ENCODE measurements at places on chromosomes 2 and 18.

- no peak for DNase-seq
Observed at GRCh38 chr2:184416146-184416913, 182.0 kb upstream of the ZNF804A start.

DNA sequence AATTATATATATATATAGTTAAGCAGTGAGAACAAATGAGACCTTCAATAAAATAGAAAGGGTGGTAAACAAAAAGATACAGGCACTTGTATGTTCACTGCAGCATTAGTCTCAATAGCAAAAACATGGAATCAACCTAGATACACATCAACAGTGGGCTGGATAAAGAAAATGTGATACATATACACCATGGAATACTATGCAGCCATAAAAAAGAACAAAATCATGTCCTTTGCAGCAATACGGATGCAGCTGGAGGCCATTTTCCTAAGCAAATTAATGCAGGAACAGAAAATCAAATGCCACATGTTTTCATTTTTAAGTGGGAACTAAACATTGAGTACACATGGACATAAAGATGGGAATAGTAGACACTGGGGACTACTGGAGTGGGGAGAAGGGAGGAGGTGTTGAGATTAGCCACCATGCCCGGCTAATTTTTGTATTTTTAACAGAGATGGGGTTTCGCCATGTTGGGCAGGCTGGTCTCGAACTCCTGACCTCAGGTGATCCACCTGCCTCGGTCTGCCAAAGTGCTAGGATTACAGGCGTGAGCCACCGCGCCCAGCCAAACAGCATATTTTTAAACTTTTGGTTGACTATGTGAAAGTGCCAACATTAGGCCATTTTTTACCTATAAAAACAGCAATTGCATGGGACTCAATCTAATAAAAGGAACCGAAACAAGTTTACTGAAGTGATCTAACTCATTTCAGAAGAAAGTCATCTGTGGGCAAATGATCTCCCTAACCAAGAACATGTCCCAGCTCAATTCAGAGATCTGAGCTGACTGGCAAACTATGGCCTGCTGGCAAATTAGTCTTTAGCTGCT is 23.7 kb downstream of the ICA1L start:
- no peak for DNase-seq

- DNase-seq: no peak
Observed at GRCh38 chr18:41850781-41851180, 104.3 kb upstream of the PIK3C3 start.

DNA sequence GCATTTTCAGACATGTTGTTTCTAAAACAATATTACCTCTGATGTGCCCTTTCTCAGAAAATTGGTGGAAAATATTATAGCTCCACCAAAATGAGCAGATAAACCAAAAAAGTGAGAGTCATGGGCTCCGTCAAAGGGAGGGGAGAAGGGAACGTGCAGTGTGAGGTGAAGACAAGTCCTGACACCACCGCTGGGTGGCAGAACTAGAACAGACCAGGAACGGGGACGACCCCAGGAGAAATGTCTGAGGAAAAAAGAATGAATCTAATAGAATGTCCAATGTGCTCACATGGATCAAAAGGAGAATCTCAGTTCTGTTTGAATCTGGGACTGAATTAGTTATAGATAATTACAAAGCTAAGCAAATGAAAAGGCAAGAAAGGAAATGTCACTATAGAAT is 22.6 kb upstream of the BCL2 start:
- DNase-seq: no peak

DNA sequence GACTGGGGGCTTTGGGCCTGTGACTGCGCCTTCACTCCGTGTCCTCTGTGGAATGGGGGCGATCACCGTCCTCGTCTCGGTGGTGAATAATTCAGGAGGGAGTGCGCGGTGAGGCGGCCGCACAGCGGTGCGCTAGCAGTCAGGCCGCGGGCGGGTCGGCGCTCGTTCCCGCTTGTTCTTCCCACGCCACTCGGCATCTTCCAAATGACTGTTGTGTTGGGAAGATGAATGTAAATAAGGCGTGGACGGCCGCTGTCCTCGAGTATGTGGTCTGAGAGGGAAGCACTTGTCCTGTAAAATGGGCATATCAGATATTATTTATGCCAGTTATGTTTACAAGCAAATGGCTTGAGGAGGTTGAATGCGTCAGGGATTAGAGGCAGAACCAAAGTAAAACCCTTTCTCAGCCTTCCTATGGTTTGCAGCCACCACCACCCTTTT is 608 bp upstream of the VPS4B start:
- DNase-seq: no peak

DNA sequence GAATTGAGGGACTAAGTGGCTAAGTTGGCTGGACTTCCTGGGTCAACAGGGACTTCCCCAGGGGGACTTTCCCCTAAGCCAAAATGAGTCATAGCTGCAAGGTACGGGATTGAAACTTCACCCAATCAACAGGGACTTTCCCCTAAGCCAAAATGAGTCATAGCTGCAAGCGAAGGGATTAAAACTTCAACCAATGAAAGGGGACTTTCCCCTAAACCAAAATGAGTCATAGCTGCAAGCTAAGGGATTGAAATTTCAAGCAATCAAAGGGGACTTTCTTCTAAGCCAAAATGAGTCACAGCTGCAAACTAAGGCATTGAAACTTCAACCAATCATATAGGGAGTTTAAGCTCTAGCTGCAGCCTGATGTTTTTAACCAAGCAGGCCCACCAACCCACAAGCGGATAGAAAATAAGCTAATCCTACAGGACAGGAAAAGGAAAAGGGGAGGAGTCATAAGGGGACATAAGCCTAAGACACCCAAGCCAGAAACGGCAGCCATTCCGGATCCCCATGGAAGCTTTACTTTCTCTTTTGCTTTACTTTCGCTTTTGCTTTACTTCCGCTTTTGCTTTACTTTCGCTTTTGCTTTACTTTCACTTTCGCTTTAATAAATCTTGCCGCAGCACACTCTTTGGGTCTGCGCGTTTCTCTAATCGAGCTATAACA is 1375.4 kb upstream of the CELF4 start:
- DNase-seq: no peak

DNA sequence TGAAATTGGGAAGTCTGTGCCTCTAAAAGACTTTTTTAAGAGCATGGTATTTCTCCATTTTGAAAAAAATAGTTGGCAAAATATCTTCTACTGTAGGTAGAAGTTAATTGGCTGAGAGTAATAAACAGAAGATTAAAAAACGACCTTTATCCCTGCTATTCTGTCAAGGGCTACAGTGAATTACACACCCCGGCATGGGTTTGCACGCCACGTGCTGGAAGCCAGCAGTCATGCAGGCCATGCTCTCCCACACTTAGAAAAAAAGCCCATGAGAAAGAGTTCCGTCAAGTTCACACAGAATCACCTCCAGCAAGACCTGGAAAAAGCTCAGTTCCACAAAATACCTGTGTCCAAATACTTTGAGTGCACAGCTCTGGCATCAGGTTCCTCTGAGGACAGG is 26.8 kb downstream of the FAM110C start:
- no peak for DNase-seq

DNA sequence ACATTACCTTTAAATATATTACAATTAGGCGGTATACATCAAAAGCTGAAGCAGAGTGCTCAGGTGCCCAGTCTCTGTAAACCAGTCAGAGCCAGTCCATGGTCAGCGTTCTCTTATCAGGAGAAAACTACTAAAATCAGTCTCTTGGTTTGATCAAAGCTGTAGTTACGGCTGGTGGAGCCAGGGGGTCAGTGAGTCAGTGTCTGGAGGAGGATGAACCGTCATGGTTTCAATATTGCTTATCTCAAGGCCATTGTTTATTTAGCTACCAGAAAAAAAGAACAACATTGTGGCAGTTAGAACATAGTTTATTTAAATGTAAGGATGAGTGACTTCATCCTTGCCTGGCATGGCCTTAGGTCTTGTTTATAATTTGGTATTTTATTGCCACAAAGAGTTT is 71.3 kb upstream of the NYAP2 start:
- no peak for DNase-seq

GRCh38 chr2:205752296-205752820 is 70.1 kb downstream of the NRP2 start:
- no peak for DNase-seq

DNA sequence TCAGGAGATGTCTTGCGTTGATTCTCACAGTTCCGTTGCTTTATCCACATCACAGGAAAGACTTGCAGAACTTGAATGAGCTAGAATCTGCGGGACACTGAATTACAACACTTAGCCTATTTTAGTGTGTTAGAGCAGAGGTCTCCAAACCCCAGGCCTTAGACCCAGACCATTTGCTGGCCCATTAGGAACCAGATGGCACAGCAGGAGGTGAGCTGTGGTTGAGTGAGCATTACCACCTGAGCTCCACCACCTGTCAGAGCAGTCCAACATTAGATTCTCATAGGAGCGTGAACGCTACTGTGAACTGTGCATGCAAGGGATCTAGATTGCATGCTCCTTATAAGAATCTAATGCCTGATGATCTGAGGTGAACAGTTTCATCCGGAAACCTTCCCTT is 3.8 kb downstream of the MRPL30 start:
- DNase-seq: no peak

DNA sequence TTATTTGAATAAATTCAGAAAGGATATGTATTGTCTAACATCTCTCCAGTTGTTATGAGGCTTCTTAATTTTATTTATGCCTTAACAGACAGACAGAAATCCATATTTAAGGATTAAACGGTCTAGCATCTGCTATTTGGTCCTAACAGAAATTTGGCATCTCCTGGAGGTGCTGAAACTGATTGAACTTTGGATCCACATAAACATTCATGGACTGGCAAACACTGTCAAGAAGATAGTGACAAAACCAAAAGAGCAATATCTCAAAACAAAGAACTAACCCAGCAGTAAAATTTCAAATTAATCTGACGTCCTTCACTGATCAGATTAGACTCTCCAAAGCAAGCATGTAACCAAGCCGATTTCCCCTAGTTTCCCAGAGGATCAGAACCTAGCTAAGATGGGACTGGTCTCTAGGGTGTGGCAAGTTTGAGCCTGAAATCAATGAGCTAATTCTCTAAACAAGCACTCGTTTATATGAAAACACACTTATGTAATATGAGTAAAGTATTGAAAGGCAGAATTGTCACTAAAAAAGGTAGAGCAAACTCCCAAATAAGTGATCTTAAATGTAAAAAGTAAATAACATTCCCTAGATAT is 139.5 kb downstream of the NOL4 start:
- DNase-seq: no peak

DNA sequence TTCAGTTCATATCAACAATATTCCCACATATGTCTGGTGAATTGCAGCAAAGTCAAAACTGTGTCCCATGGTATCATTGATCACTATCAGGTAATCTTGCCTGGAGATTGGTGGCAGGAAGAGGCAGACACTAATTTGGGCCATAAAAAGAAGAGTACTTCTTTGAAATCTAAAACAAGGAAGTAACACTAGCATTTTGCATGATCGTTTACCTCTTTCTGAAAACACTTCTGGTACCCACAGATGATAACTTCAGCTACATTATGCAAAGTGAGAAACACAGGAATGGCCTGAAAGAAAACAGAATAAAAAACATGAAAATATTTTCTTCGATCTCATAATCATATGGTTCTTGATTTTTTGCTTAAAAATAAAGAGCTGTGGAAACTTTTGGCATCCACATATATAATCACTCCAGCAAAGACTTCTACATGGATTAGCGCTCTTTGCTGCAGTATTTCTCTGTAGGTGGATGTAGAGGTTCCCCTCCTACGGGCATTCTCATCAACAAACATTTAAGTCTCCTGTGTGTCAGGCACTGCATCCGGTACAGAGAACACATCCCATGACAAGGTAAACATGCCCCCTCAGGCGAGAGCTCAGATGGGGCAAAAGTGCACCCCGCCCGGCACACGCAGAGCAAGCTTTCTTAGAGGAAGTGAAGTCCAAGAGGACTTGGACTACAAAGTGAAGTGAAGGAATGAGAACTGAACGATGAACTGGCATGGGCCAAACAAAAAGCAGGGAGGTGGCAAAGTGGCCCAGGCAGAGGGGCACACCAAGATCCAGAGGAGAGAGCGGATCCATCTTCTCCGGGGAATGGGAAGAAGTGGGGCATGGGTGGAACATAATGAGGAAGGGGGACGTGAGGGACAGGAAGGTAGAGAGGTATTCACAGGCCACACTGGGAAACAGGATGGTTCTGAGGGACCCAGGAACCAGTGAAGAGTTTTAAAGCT is 68.0 kb upstream of the RIOK3 start:
- no peak for DNase-seq

DNA sequence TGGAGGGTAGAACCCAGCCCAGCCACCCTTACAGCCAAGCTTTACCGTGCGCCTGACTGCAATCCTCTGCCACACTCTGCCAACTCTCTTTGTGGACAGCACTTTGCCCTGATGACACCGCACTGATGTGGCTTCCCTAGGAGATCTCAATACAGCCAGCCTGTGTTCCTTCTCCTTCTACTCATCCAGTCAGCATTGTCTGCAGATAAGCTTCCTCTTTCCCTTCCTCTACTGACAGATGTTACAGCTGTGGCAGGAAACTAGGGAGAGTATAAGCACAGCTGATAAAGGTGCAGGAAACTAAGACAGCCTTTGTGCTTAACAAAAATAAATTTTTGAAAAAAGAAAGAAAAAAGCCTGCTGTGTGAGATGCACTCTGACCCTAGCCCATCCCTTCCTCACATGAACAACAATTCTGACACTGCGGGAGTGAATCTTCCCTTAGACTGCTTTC is 25.0 kb downstream of the CEP68 start:
- DNase-seq: no peak

- no peak for DNase-seq
Observed at GRCh38 chr18:12366379-12366778, 10.6 kb downstream of the AFG3L2 start.

DNA sequence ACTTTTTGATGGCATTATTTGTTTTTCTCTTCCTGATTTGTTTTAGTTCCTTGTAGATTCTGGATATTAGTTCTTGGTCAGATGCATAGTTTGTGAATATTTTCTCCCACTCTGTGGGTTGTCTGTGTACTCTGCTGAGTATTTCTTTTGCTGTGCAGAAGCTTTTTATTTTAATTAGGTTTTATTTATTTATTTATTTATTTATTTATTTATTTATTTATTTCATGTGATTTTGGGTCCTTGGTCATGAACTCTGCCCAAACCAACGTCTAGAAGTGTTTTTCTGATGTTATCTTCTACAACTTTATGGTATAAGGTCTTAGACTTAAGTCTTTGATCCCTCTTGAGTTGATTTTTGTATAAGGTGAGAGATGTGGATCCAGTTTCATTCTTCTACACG is 292.2 kb downstream of the CDH7 start:
- DNase-seq: no peak

DNA sequence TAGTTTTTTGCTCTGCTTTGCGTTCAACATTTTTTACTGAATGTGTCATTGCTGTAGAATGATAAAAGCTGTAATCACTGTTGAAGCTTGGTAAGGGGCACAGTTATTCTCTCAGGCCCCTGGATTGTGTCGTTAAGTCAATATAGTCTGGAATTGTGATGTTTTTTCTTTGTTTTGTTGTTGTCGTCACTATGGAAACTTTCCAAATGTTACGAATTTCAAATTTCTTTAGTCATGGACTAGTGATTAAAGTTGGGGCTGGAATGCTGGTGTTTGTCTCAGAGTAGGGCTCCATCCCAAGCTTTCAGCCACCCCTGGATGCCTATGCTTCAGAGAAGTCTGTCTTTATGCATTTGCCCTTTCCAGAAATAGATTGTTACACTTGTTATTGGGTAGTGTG is 287.2 kb downstream of the CDH19 start:
- no peak for DNase-seq

GRCh38 chr2:145016711-145017110 is 496.8 kb upstream of the ZEB2 start:
- no peak for DNase-seq
